Head of caudate nucleus (tissue), 42 donors: ENCODE measurements at places on chromosomes 7 and 10.

- no peak for DNase-seq
These were observed 15.1 kb upstream of the CDH23 start for GRCh38 chr10:71381611-71382010.

DNA sequence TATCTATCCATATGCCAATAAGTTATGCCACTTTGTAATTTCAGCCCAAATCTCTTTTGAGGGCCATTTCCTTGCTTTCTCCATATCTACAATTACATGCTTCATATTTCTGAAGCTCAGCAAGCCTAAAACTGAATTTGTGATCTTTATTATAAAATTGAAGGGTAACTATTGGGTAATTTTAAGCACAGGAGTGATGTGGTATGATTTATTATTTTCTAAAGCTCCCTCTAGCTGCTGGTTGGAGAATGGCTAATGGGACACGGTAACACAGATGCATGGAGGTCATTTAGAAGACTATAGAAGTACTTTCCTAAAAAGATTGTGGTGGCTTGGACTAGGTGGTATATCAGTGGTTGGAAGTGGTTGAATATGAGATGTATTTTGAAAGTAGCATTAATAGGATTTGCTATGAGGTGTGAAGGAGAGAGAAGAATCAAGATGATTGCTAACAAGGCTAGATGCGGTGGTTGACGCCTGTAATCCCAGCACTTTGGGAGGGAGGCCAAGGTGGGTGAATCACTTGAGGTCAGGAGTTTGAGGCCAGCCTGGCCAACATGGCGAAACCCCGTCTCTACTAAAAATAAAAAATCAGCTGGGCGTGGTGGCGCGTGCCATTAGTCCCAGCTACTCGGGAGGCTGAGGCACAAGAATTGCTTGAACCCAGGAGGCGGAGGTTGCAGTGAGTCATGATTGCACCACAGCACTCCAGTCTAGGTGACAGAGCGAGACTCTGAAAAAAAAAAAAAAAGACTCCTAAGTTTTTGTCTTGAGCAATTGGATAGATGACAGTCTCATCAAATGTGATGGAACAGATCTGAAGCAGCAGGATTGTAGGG is 13.9 kb downstream of the KLHDC10 start:
- DNase-seq = no peak

- no peak for DNase-seq
These were observed 38.7 kb downstream of the CACNB2 start for GRCh38 chr10:18178854-18179483.

DNA sequence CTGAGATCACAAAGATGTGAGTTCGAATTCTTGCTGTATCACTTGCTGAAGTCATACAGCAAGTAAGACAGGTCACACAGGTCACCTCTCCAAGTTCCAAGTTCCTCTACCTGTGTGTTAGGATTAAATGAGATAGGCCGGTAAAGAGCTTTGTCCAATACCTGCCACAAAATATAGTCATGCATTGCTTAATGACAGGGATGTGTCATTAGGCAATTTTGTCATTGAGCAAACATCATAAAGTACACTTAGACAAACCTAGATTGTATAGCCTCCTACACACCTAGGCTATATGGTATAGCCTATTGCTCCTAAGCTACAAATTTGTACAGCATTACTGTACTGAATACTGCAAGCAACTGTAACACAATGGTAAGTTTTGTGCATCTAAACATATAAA is 469.4 kb downstream of the KCNMA1 start:
- DNase-seq = no peak

- peak; percentile 61 for DNase-seq
These were observed 1.3 kb downstream of the NRCAM start for GRCh38 chr7:108454674-108455550.

DNA sequence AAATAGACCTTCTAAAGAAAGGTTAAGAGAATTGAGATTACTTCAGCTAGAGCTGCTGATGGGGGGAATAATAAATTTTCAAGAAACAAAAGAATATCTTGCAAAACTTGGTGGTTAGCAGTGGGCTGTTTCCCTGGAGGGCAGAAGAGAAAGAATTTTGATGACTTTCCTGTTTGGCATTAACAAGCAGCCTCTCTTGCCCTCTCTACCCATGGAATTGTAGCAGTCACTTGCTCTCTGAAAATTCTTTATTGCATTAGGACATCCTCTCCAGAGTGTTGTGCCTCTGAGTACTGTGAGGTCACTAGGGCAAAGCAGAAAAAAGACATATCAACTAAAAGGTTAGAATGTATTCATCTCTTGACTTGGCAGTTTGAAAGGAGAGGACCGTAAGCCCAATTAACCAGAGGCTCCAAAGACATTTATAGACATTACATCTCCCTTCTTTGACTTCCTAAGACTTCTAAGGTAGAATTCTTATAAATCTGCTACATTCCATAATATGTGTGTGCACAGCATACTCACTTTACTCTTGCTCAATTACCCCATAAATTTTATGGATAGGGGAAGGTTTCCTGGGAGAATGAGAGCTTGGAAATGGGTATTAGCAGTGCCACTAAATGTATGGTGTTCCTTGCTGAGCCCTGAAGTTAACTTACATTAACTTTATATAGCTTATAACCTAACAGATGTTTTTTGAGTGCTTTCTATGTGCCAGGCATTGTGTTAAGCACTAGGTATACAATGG is 215.3 kb downstream of the KIF20B start:
- DNase-seq = no peak
